ENCODE measurements at places on chromosomes 13 and 19. TPM values are rescaled to one million over a fixed set of nuclear protein-coding genes. Genes with fewer than 3 reads are reported as not detected.
A peak's percentile ranks its signal among the peaks of the same experiment; 100 is the strongest.

DNA sequence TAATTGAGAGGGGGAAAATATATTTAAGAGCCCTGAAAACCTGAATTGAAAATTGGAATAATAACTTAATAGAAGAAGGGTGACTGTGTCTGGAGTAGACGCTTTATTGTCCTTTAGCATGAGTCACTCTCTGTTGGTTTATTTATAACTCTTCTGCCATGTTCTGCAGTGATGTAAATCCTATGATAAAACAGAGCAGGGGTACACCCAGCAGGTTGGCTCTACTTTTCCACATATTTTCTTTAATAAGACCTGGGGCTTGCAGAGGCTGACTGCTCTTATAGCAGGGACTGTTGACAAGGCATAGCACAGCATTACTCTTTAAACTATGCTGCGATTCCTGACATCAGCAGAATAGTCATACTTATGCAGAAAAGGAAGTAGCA lies 389.9 kb upstream of the PCDH9 start:
- H3K4me3 ChIP-seq, result no peak overlapping the region
- H3K27me3 ChIP-seq, result no peaks in the 10 kb centered on the region
- H3K36me3 ChIP-seq, result no peaks in the 10 kb centered on the region
- H3K27ac ChIP-seq, result no peak overlapping the region
- DNase-seq, result no peak
- no peaks in the 10 kb centered on the region for H3K4me1 ChIP-seq

Gene SCEL
- total RNA-seq, result not detected

GRCh38 chr19:18932216-18932841 lies 8.7 kb downstream of the HOMER3 start:
- peaks cover under 1% of the 10 kb centered on the region for H3K36me3 ChIP-seq
- DNase-seq, result peak; percentile 82
- no peak overlapping the region for H3K27ac ChIP-seq
- H3K4me3 ChIP-seq, result peak overlapping the region; percentile 25
- H3K4me1 ChIP-seq, result peaks cover 5% of the 10 kb centered on the region

- peaks cover 28% of the 10 kb centered on the region for H3K36me3 ChIP-seq
- peaks cover 5% of the 10 kb centered on the region for H3K27me3 ChIP-seq
- H3K27ac ChIP-seq, result no peak overlapping the region
- peak; percentile 53 for DNase-seq
- H3K4me3 ChIP-seq, result no peak overlapping the region
- H3K4me1 ChIP-seq, result peaks cover 38% of the 10 kb centered on the region
Observed at GRCh38 chr19:16376649-16377048, 52.0 kb downstream of the KLF2 start.

DNA sequence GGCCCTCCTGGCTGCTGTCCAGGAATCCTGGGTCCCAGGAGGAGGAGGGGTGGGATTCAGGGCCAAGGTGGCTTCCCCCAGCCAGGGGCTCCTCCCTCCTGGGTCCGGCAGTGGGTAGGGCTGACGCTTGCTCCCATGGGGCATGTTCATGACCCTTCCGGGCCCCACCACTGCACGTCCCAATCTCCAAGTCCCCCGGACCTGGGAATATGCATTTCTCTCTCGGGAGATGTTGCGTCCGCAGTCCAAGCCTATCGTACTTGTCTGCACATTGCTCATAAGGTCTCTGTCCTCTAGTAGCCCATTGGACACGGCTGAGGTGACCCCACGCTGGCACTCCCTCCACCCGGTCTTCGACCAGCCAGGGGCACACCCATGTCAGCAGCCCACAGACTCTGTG lies 192.3 kb downstream of the TEX29 start:
- no peaks in the 10 kb centered on the region for H3K36me3 ChIP-seq
- H3K27me3 ChIP-seq, result no peaks in the 10 kb centered on the region
- H3K27ac ChIP-seq, result no peak overlapping the region
- H3K4me3 ChIP-seq, result no peak overlapping the region

DNA sequence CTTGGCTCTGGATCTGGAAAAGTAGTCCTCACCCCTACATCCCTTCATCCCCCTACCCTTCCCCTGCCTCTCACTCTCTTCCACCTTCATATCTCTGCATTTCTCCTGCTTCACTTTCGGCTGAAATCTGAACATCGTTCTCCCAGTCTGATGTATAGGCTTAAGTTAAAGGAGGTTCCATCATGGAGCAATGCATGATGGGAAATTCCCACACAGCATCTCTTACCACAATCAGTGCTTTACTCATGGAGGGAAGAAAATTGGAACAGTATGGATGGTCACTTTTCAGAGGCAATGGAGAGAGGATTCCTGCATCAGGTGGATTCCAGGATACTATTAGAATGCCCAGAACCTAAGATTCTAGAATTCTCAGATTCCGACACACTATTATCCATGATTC lies 6.1 kb upstream of the KLK8 start:
- H3K27me3 ChIP-seq, result peaks cover 6% of the 10 kb centered on the region
- H3K27ac ChIP-seq, result no peak overlapping the region
- no peak for DNase-seq

Gene TTC9B
- not detected for total RNA-seq

DNA sequence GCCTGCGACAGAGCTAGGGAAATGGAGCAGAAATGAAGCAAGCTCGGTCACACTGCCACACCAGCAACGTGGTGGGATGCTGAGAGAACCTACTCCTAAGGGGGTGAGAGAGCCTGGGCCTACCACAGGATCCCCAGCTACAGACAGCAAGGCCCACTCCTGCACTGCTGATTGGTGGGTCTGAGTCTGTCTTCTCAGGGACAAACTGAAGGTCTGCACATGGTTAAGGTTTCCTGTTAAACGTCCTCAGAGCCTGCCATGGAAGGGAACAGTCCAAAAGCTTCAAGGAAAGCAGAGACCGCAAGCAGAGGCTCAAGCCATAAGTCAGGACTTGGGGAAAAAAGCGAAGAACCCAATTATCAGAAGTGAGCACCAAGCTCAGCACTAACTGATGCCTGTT lies 53.5 kb upstream of the MED4 start:
- H3K36me3 ChIP-seq, result peaks cover 11% of the 10 kb centered on the region
- H3K4me1 ChIP-seq, result peaks cover 41% of the 10 kb centered on the region
- H3K4me3 ChIP-seq, result no peak overlapping the region
- H3K27me3 ChIP-seq, result no peaks in the 10 kb centered on the region
- no peak overlapping the region for H3K27ac ChIP-seq

DNA sequence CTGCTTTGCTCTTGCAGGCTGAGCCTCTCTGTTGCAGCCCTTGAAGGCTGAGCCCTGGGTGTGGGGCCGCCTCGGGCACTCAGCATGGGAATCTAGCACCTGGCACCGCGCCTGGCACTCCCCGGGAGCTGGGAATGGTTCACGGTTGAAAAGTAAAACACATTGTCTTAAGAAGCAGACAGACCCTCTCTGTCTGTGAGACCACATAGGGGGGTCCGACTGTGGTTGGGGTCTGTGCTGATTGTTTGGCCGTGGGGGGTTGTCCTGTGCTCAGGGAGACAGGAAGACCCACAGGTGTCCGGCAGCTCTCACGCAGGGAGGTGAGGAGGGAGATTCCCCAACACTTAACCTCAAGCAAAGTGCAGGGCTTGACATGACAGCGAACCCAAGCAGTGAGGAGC lies 64.8 kb downstream of the SOX1 start:
- DNase-seq, result no peak
- no peak overlapping the region for H3K4me3 ChIP-seq
- H3K27me3 ChIP-seq, result no peaks in the 10 kb centered on the region
- H3K36me3 ChIP-seq, result no peaks in the 10 kb centered on the region
- no peaks in the 10 kb centered on the region for H3K4me1 ChIP-seq
- no peak overlapping the region for H3K27ac ChIP-seq

Gene KANK2
- 2.3 TPM for total RNA-seq

Gene EPN1
- 55.7 TPM for total RNA-seq

- no peak for DNase-seq
- H3K27ac ChIP-seq, result no peak overlapping the region
- peaks cover 2% of the 10 kb centered on the region for H3K4me1 ChIP-seq
- no peak overlapping the region for H3K4me3 ChIP-seq
- H3K27me3 ChIP-seq, result peaks cover 18% of the 10 kb centered on the region
Observed at GRCh38 chr13:114167426-114167825, 11.6 kb upstream of the CFAP97D2 start.

Gene ZNF723
- not detected for total RNA-seq

GRCh38 chr13:79522583-79522982 lies 41.6 kb downstream of the NDFIP2 start:
- peak overlapping the region; percentile 37 for H3K4me3 ChIP-seq
- peak overlapping the region; percentile 93 for H3K27ac ChIP-seq
- no peaks in the 10 kb centered on the region for H3K27me3 ChIP-seq
- peaks cover 38% of the 10 kb centered on the region for H3K36me3 ChIP-seq
- DNase-seq, result peak; percentile 85

DNA sequence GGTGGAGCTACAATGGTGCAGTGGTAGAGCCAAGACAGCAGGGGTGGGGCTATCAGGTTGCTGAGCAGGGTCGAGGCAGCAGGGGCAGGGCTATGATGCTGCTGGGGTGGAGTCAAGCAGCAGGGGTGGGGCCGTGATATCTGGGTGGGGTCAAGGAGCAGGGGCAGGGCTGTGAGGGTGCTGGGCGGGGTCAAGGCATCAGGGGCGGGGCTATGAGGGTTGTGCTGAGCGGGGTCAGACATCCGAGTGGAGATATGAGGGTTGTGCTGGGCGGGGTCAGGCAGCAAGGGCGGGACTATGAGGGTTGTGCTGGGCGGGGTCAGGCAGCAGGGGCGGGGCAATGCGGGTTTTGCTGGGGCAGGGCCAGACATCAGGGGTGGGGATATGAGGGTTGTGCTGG lies 14.7 kb downstream of the HCN2 start:
- peak; percentile 77 for DNase-seq
- no peaks in the 10 kb centered on the region for H3K4me1 ChIP-seq
- peak overlapping the region; percentile 36 for H3K27ac ChIP-seq
- H3K36me3 ChIP-seq, result no peaks in the 10 kb centered on the region
- no peak overlapping the region for H3K4me3 ChIP-seq

GRCh38 chr19:1935484-1936208 lies 5.3 kb upstream of the CSNK1G2 start:
- no peak overlapping the region for H3K4me3 ChIP-seq
- no peak overlapping the region for H3K27ac ChIP-seq
- no peaks in the 10 kb centered on the region for H3K27me3 ChIP-seq
- peaks cover 28% of the 10 kb centered on the region for H3K36me3 ChIP-seq

Gene ZNF614
- total RNA-seq, result 8.7 TPM

All from activated CD8-positive, alpha-beta memory T cell treated with anti-CD3 and anti-CD28 coated beads, Interleukin-2, amount 10 ng/mL, durations not matched to agents 7 days and 5 days (primary cell).